ENCODE measurements at places on chromosomes 5 and 9.
A peak's percentile ranks its signal among the peaks of the same experiment; 100 is the strongest.

DNA sequence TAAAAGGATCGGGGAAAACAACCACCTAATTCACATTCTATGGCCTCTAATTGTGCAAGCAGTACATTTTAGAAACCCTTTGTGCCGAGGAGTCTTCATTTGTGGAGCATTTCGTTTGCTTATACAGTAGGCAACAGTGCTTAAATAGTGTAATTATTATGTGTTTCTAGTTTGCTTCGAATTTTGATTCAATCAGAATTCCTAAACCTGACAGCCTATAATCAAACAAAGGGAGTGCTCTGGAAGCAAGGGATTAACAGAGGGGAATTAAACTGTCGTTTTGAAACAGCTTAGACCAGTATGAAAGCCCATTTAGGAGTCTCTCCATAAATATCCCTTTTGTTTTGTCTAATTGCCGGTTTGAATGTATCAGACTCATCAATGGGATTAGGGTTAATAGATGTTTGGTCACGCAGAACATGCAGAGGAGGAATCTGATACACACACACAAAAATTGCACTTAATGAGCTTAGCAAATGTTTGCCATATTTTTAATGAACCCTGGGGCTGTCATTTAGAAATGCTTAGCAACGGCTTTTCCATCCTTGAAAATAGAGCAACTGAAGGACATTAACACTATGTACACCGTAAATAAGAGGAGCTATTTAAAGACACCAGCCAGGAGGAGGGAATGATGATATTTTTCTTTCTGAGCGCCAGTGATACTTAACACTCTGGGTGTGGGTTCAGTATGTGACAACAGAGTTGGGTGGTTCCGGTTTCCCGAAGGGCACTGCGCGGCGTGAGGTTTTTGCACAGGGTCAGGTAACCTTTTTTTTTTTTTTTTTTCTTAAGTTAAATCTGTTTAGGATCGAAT is 404.7 kb downstream of the TLE4 start:
- DNase-seq: no peak

DNA sequence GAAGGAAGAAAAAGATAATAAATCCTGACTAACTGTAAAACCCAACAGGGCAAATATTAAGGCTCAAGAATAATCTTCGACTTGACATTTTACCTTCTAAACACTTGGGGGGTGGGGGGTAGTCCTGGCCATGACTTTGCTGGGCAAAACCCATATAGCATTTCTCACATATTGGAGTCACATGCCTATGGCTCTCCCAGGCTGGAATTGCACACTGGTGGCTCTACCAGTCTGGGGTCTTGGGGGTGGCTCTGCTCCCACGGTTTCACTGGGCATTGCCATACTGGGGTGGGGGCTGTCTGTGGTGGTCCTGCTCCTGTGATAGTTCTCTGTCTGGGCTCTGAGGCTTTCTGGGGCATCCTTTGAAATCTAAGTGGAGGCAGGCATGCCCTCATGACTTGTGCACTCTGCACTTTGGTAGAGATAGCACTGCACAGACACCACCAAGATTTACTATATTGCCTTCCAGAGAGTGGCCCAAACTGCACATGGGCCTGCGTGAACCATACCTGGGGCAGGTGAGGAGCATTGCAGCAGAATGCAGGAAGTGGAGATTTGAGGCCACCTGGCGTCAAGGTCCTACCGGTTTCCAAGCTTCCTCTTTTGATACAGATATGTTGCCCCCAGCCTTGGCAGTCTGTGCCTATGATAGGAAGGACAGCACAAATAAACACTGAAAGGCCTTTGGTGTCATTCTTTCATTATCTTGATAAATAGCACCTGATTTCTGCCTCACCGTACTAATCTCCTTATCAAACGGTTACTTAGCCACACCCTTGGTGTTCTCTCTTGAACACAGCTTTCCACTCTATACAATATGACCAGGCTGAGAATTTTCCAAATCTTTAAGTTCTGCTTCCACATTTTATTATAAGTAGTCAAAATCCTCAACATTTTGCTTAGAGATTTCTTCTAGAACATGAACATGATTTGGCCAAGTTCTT is 29.8 kb downstream of the BAAT start:
- DNase-seq: no peak

- DNase-seq: no peak
These were observed 59.4 kb upstream of the GNA14 start for GRCh38 chr9:77707383-77708063.

- DNase-seq: no peak
These were observed 260.9 kb downstream of the SH3GL2 start for GRCh38 chr9:17839776-17840175.

GRCh38 chr5:110588286-110588980 is 138.0 kb downstream of the TMEM232 start:
- no peak for DNase-seq

DNA sequence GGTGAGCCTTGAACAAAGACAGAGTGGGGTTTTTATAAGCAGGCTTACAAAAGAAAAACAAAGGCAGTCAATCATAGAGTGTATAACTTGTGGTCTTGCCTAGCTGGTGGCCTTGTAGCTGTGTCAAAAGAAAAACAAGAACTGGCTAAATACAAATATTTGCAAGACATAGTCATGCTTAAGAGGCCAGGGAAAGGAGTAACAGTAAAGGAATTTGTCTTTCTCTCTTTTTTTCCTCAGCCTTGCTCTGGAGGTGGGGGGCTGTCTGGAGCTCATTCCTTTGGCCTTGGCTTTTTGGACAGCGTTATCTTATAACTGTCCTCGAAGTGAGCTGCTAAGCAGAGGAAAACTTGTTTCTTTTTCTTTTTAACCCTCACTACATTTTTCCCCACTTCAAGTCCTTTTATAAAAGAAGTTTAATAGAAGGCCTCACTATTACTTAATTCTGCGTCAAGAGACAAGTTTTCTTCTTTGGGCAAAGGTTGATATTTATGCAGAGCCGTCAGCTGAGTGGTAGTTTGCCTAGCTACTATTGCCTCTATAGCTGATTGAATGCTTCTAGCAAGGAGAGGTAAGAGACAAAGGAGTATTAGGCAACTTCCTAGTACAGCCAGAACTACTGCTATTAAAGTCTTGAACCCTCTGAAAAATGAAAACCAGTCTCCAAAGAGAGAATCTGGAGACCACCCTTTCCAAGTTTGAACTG is 14.3 kb downstream of the CEL start:
- no peak for DNase-seq

DNA sequence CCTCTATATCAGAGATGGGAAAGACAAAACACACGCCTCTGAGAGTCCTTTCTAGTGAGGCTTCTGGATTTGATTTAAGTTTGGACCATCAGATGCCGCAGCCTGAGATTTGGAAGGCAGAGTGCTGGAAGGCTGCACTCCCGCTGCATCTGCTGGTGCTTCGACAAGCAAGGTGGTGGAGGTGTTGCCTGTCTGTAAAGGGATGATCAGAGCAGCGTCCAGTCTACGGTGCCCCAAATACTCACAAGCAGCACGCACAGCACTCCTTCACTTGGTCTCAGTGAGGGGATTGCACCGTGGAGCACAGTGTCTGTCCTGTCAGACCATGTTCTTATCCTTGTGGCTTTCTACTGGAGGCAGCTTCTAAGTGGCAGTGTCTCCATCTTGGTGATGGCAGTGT is 221.4 kb downstream of the GADD45G start:
- no peak for DNase-seq

DNA sequence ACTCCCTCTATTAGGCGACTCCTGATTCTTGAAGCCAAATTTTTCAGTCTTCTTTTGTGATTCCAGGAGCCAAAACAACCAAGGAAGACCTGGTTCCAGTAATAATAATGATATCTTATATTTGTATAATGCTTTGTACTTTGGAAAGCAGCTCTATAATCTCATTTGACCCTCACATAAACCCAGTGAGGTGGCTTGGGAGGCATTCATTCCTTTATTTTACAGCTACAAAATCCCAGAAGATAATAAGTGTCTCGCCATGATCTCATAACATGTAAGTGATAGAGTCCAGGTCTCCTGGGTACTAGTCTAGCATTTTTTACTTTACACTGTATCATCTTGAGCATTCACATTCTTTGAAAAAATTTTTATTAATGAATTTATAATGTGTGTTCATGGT is 143.1 kb downstream of the ACTBL2 start:
- no peak for DNase-seq

DNA sequence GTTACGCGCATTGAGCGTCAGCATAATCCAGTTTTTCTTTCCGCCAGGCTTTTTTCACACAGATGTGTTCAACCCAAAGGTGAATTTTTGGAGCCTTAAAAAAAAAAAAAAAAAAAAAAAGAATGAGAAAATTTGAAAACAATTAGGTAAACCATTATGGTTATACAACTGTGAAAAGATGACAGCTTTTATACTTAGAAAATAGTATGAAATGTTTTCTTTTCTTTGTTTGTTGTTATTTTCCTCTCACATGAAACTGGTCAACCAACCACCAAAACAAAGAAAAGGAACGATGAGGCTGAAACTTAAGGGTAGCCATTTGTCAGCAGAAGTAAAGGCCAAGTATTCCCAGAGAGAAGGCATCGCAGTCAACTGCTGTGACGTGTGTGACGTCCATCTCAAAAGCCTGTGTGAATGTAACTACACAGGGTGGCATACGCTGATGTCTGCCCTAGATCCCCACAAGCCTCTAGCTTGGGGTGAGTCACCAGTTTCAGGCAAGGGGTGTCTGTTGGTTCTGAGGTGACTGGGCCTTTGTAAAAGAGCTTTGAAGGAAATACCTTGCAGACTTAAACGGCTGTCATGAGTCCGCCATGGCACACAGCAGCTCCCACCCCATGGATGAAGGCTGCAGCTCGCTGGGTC is 182.9 kb downstream of the AOPEP start:
- DNase-seq: peak; percentile 72

DNA sequence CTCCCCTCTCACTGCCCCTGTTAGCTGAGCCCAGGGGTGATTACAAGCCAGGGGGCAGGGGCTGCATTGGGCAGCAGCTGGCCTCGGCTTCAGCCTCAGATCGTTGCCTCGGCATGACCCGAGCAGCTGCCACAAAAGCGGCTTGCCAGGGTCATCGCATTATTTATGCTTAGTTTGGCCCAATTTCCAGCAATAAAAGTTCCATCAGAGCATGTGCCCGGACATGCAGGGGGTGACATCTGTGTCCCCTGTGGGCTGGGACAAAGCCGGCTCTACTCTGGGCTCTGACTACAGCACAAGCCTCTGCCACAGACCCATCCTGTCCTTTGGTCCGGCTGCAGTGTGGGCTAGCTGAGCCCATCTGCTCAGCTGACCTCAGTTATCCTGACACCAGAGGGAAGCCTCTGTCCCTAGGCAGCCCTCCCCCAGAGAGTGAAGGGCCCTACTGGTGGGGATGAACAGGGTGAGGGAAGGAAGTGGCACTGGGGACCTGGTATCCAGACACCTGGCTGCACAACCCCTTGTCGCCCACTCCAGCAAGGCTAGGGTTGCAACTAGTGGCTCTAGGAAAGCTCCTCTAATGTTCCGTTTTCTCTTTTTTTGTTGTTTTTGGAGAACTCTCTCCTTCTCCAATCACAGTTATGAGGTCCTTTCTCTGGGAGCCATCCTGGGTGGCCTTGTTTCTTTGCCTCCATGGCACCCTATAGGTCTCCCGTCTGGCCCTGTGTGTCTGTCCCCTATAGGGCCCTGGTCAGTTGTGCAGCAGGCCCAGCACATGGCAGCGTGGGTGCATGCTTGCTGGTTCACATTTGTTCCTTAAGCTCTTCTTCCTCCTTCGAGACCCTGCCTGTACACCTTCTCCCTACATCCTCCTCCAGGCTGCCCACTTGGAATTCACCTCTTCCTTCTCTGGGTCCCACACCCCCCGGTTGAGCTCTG is 13.3 kb upstream of the GADD45G start:
- no peak for DNase-seq
